Fibroblast of skin of abdomen (primary cell): ENCODE measurements at places on chromosomes 1 and 21.

DNA sequence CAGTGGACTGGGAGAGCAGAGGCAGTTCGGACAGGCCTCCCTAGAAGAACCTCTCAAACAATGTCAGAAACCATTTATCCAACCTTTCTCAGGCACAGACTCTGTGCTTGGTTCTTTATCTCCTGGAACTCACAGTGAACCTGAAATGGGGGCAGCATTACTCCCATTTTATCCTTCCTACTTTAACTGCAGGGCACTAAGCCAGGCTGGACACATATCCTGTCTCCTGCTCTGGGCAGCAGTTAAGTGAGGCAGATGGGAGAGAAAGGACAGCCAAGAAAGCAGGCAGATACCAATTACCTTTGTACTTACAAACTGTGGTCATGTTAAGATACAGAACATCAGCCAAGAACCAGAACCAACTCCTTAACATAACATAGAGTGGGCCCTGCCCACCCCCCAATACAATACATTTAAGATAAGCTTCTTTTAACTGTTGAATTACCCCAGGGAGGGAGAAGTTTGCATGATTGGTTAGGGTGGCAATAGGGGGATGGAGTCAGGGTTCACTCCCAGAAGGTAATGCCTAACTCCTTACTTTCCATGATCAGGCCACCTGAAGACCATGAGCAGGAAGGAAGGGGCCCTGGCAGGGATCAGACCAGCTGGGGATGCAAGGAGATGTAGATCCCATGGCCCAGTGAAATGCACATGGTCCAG is 10.9 kb downstream of the KDF1 start:
- no peak for DNase-seq

DNA sequence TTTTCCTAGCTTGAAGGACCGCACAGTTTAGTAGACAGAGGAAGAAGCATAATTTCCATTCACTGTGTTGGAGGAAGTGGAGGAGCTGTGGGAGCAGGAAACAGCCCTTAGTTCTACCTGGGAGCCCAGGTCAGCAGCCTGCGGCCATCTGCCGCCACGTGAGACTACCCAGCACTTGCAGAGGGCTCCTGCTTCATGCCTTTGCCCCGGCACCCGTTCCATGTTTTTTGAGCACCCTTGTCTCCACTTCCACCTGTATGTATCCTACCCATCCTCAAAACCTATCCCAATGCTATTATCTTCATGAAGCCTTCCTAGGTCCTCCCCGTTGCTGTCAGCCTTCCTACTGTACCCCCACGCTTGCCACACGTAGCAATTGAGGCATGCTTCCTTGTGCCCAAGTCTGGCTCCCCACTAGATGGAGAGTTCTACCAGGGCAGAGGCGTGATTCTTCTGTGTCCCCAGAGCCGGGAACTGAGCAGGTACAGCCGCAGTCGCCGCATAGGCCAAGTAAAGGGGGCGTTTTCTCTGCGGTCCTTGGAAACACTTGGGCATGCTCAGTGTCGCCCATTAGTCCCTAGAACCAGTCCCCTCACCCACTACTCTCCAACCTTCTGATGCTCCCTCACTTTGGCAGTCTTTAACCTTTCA is 1.9 kb downstream of the SLC6A9 start:
- DNase-seq = no peak

- peak; percentile 36 for DNase-seq
These were observed 849 bp downstream of the NFIA start for GRCh38 chr1:61083013-61083806.

GRCh38 chr1:225766967-225767633 is 10.5 kb upstream of the SRP9 start:
- DNase-seq = peak; percentile 92

DNA sequence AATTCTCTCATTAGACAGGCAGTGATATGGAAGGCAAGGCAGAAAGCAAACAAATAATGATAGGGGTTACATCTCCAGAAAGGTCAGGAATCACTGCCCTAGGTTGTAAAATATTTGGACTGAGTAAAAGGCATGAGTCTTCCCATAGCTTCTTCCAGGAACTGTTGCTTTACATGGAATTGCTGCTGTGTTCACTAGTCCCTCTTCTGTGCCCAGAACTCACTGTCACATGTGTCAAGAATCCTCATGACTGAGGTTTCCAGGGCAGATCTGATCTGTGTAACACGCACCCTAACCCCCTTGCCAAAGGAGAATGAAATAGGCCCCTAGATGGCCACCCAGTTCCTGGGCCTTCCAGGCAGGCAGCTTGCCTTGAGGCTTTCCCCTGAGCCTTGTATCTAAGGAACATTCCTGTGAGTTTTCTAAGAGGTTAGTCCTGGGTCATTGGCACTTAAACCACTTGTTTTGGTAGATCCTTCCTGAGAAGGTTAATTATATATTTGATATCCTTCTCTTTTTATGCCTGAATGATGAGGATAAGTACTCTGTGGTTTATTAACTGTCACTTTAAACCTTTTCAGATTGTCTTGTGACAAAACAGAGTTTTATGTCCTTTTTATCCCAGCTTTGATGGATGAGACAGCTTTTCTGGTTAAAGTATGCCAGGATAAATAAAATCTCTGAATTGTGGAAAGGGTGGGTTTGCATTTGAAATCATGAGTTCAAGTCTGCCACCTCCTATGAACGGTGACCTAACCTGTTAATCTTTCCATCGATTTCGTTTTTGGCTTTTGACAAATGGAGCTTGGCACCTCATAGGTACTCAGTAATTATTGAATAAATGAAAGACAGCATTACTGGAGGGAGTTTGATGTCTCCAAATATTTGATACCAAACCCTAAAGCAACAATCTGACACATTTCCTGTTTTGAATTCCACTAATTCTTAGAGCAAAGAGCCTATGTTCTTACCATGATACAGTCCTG is 163.3 kb downstream of the DHRS3 start:
- peak; percentile 64 for DNase-seq

- no peak for DNase-seq
These were observed 76.5 kb upstream of the CTTNBP2NL start for GRCh38 chr1:112319371-112320040.

- peak; percentile 64 for DNase-seq
These were observed 869 bp downstream of the NAV1 start for GRCh38 chr1:201539561-201540431.

- DNase-seq = peak; percentile 88
These were observed 144.1 kb downstream of the CDC42BPA start for GRCh38 chr1:227174164-227174563.

GRCh38 chr1:14696761-14697160 is 98.3 kb downstream of the KAZN start:
- no peak for DNase-seq

DNA sequence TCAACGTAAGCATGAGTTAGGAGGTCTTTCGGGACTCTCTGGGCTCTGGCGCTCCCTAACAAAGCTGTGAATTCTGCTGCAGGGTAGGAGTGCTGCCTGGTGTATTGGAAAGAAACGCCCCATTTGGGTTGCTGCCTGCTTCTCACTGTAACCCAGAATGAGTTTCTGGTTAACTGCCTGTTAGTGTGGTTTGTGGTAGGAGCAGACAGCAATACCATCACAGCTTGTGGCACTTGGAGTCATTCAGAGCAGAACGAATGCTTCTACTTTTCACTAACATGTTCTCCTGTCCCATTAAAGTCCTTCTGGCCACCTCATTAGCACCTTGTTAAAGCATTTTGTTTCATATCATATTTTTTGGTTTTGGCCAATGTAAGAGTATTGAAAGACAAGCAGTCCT is 18.1 kb downstream of the MAP3K7CL start:
- DNase-seq = peak; percentile 84

DNA sequence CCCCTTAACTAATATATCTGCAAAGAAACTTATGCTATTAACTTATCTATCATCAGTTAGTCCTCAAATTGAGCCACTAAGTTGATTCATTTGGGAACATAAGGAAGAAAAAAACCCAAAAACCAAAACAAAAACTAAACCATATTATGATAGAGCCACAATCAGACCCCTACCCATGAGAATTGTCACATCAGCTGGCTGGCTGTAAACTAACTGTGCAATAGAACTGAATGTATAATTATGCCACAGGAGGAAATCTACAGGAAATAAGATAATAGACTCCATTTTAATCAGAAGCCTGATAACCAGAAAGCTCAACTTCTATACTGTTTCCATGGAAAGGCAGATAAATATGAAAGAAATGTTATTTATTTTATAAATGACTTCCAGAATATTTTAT is 110.0 kb downstream of the RGL1 start:
- no peak for DNase-seq

- no peak for DNase-seq
These were observed 209.5 kb downstream of the TOMM20 start for GRCh38 chr1:234918961-234919761.

DNA sequence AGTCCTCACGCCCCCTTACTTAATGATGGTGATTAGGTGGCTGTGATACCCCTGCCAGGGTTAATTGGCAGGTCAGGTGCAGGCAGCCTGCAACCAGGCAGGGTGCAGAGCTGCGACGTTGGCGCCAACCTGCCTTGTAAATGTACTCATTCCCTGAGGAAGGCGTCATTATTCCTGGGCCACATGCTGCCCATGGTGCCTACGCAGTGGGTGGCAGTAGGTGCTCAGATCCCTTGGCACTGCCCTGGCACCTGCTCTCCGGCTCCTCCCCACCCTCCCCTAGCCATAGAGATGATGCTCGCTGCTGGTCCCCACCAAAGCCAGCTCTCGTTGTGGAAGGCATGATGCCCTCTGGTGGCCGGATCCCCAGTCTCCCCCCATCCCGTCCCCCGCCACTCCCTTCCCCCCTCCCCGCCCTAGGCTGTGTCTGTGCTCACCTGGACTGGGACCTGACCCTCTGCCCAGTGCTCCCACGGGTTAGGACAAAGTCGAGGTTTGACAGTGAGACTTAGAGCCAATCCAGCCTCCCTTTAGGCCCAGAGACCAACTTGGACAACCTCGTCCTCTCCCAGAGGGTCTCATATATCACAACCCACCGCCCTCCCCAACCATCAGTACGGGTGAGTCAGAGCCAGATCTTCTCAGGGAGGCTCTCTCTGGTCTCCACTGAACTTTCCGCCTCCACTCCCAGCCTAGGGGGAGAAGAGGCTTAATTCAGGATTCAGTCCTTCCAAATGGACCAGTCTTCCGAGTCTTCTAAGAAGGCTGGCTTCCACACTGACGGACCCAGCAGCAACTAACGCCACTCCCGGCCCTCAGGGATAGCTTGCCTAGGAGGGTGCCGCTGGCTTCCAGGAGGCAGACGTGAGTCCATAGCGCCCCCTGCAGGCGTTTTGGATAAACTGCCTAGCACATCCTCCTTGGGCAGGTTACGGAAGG is 5.7 kb downstream of the KRTCAP2 start:
- peak; percentile 71 for DNase-seq

DNA sequence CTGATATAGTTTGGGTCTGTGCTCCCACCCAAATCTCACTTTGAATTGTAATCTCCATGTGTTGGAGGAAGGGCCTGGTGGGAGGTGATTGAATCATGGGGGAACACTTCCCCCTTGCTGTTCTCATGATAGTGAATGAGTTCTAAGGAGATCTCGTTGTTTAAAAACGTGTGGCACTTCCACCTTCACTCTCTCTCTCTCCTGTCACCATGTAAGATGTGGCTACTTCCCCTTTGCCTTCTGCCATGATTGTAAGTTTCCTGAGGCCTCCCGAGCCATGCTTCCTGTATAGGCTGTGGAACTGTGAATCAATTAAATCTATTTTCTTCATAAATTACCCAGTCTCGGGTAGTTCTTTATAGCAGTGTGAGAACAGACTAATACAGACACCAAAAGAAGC is 40.4 kb downstream of the FRRS1 start:
- no peak for DNase-seq

DNA sequence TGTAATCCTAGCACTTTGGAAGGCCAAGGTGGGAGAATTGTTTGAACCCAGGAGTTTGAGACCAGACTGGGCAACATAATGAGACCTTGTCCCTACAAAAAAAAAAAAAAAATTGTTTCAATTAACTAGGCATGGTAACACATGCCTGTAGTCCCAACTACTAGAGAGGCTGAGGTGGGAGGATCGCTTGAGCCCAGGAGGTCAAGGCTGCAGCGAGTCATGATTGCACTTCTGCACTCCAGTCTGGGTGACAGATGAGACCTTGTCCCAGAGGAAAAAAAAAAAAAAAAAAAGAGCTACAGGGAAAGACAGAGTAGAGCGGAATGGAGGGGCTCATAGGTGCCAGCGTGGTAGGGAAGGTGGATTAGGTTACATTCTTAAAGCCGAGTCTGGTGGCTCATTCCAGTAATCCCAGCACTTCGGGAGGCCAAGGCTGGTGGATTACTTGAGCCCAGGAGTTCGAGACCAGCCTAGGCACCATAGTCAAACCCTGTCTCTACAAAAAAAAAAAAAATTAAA is 21.0 kb upstream of the PADI6 start:
- no peak for DNase-seq

DNA sequence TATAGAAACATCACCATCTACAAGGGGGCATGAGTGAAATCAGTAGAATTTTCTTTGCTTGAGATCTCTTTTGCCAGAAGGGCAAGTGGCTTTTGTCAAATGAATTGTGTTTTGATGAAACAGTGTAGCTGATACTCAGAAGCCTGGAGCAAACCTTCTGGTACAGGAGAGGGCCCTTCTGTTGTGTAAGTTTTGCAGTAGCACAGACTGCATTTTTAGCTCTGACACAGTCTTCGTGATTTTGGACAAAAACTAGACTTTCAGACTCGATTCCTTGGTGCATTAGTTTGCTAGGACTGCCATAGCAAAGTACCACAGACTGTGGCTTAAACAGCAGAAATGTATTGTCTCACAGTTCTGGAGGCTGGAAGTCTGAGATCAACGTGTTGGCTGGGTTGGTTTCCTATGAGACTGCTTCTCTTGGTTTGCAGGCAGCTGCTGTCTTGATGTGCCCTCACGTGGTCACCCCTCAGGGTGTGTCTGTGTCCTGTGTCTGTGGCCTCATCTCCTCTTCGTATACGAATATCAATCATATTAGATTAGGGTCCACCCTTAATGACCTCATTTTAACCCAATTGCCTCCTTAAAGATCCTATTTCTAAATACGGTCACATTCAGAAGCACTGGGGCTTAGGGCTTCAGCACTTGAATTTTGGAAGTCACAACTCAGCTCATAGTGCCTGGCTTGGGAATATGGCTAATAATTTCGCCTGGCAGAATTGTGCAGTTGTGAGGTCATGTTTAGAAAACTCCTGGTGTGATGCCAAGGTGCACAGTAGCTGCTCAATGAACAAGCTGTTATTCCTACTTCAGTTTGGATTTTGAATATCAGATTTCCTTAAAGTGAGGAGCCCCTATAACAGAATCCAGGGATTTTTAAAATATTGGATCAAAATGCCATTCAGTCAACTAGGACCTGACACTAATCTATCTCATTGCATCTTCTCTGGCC is 21.2 kb upstream of the DISC1 start:
- no peak for DNase-seq

GRCh38 chr1:173267453-173267945 is 60.4 kb upstream of the TNFSF4 start:
- DNase-seq = peak; percentile 98
